ENCODE measurements at places on chromosomes 3 and 15.

DNA sequence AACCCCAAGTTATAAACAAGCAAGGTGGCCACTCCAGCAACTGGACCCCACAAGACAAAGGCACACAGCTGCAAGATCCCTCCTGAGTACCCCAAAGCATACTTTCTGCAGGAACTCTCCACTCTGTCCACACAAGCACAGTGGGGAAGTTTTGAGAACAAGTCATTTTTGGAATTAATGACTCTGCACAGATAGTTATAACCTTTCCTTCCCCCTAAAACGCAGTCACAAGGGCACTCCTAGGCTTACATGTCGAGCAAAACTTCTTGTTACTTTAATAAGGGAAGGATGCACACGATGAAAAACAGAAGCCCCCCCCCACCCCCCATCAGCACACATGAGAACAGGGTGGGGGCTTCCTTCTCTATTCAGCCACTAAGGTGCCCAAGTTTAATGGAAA is 1.2 kb downstream of the STIMATE start:
- no peak for DNase-seq

- no peak for DNase-seq
Observed at GRCh38 chr3:76482510-76482909, 557.4 kb upstream of the ROBO2 start.

DNA sequence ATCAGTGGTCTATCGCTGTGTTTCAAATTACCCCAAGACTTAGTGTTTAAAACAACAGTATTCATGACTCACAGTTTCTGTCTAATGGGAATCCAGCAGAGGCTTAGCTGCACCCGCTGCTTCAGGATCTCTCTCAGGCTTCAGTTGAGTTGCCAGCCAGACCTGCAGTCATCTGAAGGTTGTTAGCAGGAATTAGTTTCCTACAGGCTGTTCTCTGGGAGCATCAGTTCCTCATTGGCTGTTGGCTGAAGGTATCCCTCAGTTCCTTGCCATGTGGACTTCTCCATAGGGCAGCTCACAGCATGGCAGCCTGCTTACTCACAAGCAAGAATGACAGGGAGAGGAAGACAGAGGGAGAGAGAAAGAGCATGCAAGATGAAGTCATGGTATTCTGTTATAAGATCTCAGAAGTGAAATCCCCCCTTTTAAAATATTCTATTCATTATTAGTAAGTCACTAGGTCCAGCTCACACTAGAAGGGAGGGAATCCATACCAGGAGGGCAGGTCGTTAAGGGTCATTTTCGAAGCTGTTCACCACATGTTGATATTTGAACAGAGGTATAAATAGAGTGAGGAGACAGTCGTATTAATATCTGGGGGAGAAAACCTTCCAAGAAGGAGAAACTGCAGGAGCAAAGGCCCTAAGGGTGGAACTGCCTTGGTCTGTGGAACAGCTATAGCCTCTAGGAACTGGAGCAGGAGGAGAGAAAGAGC is 473.9 kb upstream of the PPP2R3A start:
- no peak for DNase-seq

DNA sequence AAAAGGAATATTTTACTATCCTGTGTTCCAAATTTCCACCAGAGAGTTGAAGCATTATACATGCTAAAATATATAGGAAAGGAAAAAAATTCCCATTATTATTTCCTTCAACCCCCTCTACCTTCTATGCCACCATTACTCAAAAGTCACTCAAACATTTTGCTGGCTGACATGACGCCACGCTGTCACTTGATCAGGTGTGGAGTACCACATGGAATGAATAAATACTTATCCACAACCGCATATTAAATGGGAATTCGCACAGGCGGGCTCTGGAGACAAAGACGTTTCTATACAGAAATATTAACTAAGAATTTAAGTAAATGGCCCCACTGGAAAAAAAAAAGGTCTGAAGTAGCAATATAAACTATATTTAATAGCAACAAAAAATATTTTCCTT is 266.4 kb downstream of the FOXP1 start:
- no peak for DNase-seq

- DNase-seq, result no peak
Observed at GRCh38 chr3:28210968-28211713, 30.3 kb upstream of the CMC1 start.
